ENCODE measurements at places on chromosomes 12 and 14.

- DNase-seq = no peak
Observed at GRCh38 chr12:25326326-25326725, 75.6 kb upstream of the KRAS start.

GRCh38 chr14:91090743-91091142 lies 23.1 kb upstream of the DGLUCY start:
- no peak for DNase-seq

GRCh38 chr12:24121911-24122310 lies 172.4 kb upstream of the SOX5 start:
- no peak for DNase-seq

DNA sequence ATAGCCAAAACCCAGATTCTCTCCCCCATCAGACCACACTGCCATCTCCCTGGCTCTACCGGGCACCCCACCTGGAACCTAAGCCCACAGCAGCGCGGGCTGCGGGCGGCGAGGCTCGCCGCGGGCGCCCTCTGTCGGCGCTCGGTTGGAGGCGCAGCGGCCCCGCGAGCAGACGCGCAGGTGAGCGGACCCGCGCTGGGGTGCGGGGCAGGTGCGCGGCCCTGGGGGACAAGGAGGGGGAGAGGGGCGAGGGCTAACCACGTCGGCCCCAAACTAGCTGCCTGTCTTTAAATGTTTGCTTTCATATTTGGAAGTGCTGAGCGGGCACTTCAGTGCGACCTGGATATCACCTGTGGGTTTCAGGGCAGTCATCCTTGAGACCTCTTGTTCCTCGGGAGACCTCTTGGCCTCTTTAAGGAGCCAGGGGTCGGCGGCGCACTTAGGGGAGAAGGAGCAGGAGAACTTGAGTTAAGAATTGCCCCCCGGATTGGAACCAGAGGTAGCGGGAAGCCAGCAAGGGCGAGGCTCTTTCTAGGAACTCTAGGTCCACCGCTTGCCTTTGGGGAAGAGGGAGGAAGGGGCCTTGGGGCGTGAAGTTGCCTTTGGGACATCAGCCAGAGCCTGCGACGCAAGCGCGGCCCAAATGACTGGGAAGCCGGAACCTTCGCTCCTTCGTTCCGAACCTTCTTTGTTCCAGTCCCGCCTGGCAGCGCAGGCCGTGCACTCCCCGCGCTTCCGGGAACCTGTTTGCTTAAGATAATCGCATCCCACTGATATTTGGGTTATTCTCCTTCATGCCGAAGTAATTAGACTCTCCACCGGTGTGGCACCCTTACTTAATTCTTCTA lies 78.7 kb downstream of the NEDD1 start:
- no peak for DNase-seq

DNA sequence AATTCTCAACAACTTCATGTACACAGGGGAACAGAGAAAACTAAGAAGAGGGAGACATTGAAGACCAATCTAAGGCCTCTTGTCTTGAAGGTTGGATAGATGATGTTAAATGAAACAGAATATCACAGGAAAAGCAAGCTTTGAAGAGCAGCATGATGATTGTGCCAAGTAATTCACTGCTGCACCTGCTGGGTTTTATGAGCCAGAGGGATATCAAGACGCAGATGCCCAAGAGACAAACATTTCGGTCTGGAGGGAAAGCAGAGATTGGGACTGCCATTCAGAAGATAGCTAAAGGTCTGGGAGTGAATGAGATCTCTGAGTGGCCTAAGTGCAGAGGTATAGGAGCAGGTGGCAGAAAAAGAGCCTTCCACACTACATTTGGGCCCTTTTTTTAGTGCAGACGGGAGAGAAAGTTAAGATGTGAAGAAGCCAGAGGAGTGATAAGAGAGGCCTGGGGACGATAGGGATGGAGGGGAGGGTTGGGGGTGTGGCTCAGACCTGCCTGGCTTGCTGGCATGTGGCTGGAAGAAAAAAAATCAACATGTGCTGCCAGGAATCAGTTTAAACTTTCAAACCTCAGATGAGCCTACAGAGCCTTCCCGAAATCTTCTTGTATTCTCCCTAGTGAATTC lies 200.6 kb downstream of the AEBP2 start:
- DNase-seq = no peak

DNA sequence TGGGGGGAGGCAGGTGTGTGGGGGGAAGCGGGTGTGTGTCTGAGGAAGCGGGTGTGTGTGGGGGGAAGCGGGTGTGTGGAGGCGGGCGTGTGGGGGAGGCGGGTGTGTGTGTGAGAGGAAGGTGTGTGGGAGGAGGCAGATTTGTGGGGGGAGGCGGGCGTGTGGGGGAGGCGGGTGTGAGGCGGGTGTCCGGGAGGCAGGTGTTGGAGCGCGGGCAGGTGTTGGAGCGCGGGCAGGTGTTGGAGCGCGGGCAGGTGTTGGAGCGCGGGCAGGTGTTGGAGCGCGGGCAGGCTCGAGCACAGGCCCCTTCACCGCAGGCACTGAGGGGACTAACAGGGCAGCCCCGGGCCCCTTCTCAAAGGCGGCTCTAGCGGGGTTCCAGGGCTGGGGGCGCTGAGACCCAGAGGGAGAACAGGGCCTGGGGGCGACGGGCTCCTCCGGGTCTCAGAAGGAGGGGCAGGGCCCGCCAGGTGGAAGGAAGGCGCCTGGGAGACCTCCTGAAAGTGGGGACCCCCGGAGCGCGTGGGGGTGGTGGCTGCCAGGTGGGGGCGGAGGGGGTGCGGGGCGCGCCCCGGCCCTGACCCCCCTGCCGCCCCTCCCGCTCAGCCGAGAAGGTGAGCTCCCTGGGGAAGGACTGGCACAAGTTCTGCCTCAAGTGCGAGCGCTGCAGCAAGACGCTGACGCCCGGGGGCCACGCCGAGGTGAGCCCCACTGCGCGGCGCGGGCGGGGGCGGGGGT lies 3.2 kb downstream of the CRIP2 start:
- no peak for DNase-seq

GRCh38 chr12:45730348-45731189 lies 1.1 kb downstream of the ARID2 start:
- no peak for DNase-seq

DNA sequence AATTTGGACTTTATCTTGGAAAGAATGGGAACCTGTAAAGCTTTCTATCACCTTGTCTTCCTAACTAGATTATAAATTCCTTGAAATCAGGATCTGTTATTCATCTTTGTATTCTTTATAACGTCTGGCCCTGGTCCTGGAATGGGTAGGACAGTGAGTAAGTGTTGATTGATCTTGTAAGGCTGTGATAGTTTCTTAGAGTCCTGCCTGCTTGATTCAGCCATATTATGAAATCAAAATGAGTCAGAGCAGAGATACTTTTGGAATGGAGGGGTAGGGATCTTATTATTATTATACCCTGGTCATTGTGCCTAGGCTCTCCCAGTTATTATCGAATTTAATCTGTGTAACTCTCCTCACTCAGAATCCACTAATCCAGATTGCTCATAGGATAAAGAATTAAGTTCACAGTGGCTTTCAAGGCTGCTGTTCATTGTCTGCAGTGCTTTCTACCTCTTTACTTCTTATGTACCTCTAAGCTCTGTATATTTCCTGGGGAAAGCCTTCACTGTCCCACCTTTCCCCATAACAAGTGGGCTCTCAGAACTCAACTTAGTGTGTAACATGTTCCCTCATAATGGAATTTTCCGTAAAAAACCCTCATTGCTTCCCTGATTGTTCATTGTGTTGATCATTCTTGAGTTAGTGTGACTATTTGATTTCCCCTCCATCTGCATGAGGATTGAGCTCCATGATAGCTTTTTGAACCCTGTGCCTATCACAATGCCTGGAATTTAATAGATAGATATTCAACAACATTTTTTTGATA lies 93.3 kb downstream of the DAAM1 start:
- DNase-seq = no peak

DNA sequence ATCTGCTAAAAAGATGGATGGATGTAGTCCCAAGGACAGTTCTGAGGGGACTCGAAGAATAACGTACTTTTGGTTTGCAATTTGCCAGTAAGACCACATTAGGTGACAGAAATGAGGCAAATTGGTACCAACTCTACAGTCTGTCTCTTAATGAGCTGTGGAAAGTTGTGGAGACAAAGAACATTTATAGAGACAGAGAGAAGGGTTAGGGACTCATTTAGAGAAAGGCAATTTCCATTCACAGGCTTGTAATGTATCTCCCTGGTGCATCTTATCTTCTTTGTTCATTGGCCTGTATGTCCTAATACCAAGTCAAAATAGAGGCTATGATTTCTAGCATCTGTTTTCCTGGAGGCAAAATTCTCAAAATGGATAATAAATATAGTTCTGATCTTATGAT lies 177.5 kb downstream of the ANO4 start:
- DNase-seq = no peak

GRCh38 chr14:99616832-99617800 lies 13.1 kb upstream of the CCDC85C start:
- DNase-seq = no peak

GRCh38 chr12:113449839-113450238 lies 21.8 kb downstream of the LHX5 start:
- no peak for DNase-seq

DNA sequence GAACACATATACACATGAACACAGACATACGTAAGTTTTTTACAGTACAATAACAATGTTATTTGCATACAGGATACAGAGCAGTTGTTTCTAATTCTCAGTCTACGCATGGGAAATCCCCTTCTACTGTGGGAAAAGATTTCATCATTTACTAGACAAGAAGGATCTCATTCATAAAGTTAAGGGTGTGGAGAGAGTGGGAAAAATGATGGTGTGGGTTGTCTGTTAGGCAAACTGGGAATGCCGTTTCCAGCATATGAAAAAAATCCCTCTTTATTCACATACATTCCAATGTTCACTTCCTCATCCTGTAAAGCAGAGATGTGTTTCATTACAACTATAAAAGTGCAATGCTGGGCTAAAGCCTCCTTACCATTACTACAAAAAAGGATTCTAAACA lies 120.9 kb downstream of the SINHCAF start:
- no peak for DNase-seq

DNA sequence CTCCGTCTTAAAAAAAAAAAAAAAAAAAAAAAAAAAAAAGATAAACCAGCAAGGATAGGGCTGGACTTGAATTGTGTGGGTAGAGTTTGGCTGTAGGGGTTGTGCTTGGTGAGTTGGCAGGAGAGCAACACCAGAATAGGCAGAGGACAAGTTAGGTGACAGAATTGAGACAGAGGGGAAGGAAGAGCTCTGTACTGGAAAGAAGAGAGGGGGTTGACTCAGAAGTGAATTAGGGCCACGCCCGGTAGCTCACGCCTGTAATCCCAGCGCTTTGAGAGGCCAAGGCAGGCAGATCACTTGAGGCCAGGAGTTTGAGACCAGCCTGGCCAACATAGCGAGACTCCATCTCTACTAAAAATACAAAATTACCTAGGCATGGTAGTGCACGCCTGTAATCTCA lies 6.1 kb upstream of the TMEM30B start:
- no peak for DNase-seq

- DNase-seq = no peak
Observed at GRCh38 chr14:39991041-39991440, 558.8 kb upstream of the FBXO33 start.

- no peak for DNase-seq
Observed at GRCh38 chr12:114392909-114393308, 13.0 kb downstream of the TBX5 start.

DNA sequence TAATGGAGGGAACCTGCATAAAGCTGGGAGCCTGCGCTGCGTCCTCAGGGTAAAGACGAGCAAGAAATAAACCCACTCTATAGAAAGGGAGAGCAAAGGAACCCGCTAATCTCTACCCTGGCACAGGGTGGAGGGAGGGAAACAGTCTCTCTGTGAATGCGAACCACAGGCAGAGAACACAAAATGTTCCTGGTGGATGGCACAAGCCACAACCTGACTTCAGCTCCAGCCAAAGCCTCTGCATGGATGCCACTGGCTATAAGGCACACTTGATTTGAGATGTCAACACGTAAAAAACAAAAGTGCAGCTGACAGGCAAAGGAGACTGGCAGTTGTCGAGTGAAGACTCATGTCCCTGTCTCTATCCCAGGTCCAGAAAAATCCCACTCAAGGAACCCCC lies 32.4 kb downstream of the CHGA start:
- no peak for DNase-seq

DNA sequence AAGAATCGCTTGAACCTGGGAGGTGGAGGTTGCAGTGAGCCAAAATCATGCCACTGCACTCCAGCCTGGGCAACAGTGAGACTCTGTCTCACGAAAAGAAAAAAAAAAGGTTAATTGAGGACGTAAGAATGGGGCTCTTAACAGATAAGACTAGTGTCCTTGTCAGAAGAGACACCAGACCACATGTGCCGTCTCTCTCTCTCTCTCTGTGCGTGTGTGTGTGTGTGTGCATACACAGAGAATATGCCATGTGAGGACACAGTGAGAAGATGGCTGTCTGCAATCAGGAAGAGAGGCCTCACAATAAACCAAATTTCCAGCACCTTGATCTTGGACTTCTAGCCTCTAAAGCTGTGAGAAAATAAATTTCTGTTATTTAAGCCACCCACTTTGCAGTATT lies 11.7 kb upstream of the ERC1 start:
- no peak for DNase-seq

DNA sequence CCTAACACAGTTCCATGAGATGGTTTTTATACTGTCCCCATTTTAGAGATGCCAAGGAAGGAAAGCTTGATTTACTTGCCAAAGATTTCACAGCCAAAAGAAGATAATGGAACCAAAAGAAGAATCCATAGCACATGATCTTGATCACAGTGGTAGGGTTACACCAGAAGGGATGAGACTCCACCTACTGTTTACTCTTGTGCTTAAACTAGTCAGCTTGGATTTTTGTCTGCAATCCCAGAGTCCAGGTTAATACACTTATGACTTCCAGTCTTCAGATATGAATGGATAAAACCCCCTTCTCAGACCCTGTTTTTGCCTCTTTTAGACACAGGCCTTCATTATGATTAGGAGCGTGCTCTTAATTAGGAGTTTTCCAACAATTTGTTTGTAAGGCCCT lies 454.2 kb downstream of the AEBP2 start:
- peak; percentile 7 for DNase-seq

GRCh38 chr12:68036642-68037041 lies 47.4 kb downstream of the IFNG-AS1 start:
- no peak for DNase-seq

GRCh38 chr14:100115726-100116125 lies 43.7 kb downstream of the DEGS2 start:
- DNase-seq = no peak

DNA sequence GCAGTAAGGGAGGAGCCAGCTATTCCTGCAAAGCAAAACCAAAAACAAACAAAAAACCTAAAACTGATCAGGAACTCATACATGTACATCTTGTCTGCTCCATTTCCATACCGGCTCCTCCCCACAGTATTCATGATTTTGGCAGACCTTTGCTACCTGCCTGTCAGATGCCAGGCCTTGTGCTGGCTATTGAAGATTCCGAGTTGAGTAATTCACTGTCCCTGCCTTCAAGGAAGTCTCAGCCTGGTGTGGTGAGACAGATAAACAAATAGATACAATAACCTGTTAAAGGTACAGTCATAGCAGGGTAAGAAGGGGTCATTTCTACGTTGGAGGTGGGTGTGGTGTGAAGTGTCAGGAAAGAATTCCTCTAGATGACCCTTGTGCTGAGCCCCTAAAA lies 42.7 kb downstream of the SUSD6 start:
- no peak for DNase-seq

- no peak for DNase-seq
Observed at GRCh38 chr12:132500142-132500855, 10.3 kb downstream of the FBRSL1 start.

- DNase-seq = no peak
Observed at GRCh38 chr12:39723831-39724230, 104.2 kb upstream of the ABCD2 start.

- no peak for DNase-seq
Observed at GRCh38 chr12:77377116-77377515, 311.7 kb upstream of the E2F7 start.
